CD4-positive, alpha-beta T cell treated with Interleukin-6 for 4 hours (primary cell): ENCODE measurements at places on chromosomes 1 and 21.
A peak's percentile ranks its signal among the peaks of the same experiment; 100 is the strongest.

DNA sequence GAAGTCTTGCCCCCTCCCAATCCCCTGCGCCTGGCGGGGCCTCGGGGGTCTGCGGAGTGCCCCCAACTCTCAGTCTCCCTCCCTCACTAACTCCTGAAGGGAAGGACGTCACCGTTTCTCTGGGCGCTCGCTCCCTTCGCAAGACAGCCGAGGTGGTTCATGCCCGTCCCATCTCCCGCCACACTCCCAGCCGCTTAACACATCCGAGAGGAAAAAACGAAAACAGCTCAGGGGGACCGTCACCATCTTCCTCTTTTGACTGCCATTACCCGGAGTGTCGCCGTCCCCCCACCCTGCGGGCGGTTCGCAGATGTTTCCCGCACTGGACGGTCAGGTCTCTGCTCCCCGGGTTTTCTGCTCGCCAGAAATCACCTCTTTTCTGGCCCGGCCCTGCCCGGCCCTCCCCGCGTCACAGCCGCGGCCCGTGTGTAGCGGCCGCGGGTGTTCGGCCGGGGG, 532 bp downstream of the ERO1B start:
- DNase-seq: peak; percentile 34

- DNase-seq: no peak
Observed at GRCh38 chr21:26137379-26138060, 33.0 kb downstream of the APP start.

DNA sequence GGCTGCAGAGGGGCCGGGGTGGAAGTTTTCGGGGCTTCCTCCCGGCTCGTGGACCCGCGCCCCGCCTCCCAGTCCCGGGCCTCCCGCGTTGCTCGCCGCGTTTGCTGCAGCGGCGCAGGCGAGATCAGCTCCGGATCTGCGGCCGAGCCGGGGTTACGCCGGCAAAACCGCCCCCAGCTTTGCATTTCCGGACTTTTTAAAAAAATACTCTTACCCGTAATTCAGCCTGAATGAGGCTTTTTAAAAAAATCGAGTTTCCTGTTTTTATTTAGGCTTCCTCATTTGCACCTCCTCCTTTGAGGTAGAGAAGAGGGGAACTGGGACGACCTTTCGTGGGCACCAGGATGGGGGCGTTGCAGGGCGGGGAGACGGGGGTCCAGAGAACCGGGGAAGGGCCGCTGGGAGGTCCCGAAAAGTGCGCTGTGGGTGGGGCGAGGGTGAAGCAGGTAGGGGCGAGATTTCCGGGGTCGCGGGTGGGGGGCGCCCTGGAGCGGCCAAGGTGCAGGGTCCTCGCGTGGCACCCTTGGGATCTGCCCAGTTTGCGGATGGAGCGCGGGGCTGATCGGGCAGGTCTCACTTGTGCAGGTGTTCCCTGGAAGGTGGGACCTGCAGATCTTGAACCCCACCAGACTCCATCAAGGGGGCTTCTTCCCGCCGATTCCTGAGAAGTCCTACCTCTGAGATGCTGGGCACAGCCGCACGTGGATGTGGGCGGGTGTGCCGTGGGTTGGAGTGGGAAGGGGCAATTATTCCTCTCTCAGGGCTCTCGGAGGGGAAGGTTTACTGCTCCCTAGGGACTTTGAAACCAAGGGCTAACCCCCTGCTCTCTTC, 1.1 kb downstream of the PIK3CD start:
- peak; percentile 83 for DNase-seq

DNA sequence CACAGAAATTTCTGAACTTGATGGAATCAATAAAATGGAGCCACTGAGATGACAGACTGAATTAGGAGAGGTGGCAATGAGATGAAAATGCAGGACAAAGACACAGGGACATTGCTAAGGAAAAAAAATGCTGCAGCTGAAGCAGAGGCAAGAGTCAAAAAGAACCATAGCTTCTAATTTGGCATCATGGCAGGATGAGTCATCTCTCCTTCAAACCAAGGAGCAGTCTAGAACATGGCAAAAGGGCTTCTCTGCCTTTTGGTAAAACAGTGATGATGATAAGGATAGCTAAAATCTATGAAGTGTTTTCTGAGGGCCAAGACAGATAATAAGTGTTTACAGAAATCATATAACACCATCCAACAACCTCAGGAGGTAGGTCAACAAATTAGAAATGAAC, 16.8 kb downstream of the SLC19A2 start:
- no peak for DNase-seq

GRCh38 chr1:90346757-90347156, 351.8 kb downstream of the ZNF326 start:
- DNase-seq: no peak

DNA sequence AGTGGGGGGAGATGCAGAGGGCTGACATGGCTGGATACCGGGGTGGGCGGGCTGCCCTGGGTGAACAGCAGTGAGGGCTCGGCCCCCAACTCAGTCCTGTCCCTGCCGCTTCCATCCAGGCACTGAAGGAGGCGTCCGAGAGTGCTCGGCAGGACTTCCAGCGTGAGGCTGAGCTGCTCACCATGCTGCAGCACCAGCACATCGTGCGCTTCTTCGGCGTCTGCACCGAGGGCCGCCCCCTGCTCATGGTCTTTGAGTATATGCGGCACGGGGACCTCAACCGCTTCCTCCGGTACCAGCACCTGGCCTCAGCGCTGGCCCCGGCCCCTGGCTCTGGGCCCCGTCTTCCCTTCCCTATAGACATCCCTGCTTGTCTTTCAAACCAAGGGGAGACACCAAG, 15.6 kb downstream of the NTRK1 start:
- DNase-seq: no peak

DNA sequence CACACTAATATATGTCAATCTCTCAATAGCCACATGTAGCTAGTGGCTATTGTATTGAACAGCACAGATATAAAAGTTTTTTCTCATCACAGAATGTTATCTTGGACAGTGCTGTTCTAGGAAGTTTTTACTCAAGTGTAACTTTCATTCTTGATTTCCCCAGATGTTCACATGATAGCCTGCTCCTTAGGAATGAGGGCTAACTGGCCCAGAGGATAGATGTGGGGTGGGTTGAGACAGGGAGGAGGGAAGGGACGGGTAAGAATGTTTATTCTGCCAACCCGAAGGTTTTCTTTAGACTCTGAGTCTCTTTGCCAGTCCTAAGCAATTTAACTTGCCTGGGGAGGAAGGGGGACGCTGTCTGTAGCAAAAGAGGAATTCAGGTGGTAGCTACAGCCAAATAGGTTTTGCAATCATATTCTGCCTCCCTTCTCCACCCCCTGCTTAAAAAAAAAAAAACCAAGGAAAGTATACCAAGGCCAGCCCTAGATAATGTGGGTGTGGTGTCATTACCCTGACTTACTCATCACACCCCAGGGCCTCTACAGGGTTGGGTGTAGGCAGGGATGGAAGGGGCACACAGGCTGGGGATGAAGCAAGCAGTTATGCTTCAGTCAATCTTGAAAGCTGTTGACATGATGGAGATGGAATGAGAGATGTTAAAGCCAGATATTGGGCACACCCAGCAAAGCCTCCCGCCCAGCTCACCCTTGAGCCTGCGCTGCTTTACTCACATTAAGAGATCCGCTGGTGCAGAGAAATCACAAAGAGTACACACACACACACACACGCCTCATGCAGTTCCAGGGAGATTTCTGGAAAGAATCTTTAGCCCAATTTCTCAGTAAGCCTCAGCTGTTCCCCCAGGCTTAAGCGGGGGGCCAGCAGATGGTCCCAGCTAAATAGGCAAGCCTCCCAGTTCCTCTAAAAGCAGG, 59.9 kb downstream of the PLXNA2 start:
- DNase-seq: no peak

DNA sequence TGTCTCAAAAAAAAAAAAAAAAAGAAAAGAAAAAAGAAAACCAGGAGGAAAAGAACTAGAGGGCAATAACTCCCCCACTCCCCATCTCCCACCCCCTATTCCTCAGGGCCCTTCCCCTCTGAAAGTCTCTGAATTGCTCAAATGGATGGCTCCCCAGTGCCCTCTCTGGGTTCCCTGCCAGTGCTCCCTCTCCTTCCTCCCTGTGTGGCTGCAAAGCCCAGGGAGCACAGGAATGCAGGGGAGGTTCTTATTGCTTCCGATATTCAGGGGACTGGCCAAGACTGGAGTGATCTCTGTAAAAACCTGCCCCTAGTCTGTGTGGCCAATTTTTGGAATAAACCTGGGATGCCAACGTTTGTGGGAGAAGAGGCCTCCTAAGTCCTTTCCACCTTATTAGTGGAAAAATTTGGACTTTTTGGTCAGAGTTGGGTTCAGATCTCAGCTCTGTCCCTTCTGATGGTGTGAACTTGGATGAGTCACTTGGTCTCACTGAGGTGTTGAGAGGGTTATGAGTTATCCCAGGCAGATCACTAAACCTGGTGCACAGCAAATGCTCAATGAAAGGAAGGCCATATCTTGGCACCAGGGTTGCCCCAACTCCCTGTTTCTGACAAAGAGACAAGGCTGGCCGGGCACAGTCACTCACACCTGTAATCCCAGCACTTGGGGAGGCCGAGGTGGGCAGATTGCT, 13.4 kb upstream of the ARHGEF10L start:
- DNase-seq: no peak

- DNase-seq: no peak
Observed at GRCh38 chr1:39250460-39251240, 46.2 kb downstream of the MACF1 start.

- DNase-seq: no peak
Observed at GRCh38 chr1:155978973-155979429, 654 bp upstream of the ARHGEF2 start.

GRCh38 chr1:76374086-76374485, 299.5 kb downstream of the ST6GALNAC3 start:
- DNase-seq: no peak
